Bone marrow (tissue), 2 donors: ENCODE measurements at places on chromosomes 6 and 20.

DNA sequence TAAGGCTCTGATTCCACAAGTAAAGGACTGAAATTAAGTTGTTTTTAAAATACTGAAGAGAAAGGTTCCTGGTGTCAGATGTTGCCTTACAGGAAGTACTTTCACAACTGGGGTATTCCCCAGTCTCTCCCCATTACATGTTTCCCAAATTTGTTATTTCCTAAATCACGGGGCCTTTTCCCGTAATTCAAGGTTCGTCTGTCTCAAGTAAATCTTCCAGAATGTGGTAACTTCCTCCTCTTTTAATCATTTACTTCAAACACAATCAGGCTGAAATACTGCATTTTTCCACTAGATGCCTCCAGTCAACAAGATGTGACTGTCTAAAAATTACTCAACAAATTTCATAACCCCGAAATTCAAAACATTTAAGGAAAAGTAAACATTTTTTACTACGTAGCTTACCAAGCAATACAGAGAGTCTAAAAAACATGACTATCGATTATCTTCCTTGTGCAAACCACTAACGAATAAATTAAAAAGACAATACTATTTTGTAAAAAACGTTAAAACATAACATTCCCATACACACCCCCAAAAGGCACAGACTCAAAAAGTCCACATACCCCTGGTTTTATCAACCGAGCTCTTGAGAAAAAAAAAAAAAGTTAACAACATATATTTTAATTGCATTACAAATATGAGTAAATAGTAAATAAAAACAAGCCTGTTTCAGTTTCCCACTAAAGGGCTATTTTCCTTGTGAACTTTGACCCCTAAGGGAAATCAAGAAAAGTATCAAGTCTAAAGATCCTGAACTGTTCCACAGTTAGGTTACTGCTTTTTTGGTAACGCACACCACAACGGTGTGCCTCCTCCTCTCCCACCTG, 1.7 kb downstream of the SOD2 start:
- DNase-seq: no peak

DNA sequence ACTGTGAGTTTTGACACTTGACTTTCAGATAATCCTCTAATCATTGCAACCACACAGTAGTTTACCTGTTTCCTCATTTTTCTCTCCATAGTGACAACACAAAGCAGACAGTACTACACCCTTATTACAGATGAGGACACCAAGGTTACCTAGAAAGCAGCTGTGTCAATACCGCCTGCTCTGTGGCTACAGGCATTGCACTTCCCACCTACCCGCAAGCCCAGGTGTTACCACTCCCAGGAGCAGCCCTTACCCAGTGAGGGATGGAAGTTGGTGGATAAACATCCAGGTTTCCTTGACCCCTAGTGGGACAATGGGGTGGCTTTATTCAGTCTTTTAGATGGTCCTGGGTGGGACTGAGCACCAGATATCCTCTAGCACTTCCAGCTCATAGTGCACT, 503.6 kb downstream of the PTPRT start:
- no peak for DNase-seq

GRCh38 chr20:39225536-39225935, 263.4 kb downstream of the DHX35 start:
- no peak for DNase-seq

DNA sequence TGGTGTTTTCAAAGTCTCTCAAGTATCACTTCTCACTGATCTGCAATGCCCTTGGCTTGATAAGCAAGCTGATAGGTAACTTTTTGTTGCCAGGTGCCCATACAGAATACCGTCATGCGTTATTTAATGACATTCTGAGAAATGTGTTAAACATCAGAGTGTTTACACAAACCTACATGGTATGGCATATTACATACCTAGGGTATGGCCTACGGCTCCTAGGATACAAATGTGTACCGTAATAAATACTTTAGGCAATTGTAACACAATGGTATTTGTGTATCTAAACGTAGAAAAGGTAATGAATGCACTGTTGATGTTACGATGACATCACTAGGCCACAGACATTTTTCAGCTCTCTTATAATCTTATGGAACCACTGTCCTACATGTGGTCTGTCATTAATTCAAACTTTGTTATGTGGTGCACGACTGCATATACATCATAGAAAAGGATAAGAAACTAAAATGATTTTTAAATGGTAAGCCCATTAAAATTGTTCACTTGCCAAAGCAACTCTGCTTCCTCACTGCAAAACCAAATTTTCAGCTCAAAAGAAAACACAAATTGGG, 35.7 kb downstream of the CSNK2A1 start:
- DNase-seq: no peak

- no peak for DNase-seq
Observed at GRCh38 chr6:133749427-133749826, 139.5 kb upstream of the TCF21 start.

GRCh38 chr6:130409418-130410100, 43.7 kb downstream of the TMEM200A start:
- no peak for DNase-seq
